Omental fat pad (tissue), 4 donors: ENCODE measurements at places on chromosomes 6 and 20.

DNA sequence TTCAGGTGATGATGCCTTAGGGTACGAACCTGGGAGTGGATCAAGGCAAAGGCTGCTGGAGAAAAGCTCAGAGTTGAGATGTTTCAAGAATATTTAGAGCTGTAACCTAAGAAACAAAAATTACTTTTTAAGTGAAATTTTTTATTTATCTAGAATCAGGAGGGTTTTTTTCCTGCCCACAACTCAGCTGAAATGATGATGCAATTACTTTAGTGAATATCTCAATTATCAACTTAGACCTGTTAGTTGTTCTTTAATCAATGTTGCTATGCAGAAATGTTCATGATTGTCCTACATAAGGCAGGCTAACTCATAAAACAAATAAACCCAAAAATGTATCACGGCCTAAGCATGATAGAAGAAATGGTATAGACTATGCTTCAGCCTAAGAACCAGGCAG lies 50.3 kb downstream of the TPBG start:
- DNase-seq, result no peak

DNA sequence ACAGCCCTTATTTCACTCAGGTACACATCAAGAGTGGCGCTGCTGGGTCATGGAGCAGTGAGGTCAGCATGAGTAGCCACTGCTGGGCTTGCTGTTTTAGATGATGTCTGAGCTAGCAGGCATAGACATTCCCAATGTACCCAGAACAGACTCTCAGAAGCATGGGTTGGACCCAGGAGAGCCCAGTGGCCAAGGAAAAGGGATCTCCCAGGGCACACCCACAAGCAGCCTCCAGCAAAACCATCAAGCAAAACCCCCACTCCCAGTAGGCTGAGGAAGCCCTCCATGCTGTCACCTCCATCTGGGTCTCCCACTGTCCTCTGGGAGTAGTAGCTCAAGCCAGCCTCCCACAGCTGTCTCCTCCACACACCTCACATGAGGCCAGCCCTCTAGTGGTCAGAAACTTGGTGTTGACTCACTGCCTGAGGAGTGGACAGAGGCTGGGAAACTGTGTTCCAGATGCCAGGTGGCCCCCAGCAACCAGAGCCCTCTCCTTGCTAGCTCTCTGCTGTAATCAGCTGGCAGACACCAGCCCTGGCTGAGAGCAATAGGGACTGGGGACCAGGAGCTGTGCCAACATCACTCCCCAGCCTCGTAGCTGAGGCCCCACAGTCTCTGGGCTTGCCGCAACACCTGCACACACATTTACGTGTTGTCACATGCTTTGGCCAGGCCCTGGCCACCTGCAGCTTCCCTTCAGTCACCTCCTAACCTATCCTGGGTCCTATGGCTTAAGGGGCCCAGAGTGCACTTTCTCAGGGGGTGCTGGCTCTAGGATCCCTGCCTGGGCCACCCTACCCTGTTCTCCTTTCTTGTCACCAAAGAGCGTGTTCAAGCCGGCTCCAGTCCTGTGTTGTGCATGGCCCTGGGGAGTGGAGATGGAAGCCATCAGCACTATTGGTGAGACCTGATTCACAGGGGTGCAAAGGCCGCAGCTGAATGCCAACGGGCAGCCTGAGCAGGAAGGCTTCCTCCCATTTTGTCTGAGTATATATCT lies 1.9 kb upstream of the AP5S1 start:
- no peak for DNase-seq

DNA sequence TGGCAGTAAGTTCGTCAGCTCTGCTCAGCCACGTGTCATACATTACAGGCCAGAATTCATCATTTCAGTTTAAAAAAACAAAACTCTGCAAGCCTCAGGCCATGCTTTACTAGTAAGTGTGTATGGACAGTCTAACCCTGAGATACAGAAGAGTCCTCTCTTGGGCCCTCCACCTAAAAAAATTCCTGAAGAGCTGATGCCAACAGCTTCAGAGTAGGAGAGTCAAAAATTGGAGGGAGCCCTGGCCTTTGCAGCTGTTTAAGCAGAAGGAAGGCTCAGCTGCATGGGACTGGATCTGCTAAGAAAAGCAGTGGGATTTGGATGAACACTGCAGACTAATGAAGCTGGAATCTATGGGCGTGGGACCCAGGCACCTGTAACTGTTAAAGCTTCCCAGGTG lies 47.2 kb upstream of the FAM8A1 start:
- DNase-seq, result no peak

DNA sequence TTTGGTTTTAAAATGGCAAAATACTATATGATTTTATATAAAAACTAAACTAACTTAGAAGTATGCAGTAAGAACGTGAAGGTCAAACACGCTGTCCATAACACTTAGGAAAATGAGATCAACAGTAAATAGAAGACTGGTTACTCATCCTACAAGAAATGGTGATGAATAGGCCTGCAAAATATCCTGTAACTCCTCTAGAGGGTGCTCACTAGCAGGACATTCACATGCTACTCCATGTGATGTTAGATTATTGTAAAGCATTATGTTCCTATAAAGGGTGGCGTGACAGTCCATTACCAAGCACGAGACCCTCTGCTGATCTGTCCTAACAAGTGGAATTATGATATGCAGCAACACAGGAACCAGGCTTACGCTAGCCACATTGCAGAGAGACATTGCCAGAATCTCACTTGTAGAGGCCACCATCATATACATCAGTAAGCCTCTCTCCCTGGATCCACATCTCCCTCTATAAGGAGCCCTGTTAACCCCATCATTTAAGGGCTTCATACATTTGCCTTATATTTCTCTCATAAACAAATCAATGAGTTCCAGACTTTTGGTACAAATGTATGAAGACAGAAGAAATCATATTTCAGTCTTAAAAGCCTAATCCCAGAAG lies 18.0 kb upstream of the DEFB129 start:
- no peak for DNase-seq

DNA sequence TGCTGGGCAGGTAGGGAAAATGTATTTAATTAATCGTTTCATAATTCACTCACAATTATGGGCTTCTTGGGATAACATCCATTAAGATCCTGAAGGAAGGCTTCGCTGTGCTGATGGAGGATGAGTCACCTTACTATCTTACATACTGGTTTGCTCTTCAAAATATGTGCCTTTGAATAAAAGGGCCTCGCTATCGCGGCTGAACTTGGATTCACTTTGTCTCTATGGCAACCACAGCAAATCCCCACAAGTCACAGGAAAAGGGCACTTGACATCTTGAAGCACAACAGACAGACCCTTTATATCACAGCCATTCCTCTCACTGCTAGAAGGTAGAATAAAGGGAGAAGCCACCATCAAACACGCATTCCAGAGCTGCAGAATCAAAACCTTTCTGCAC lies 141.3 kb upstream of the MYLIP start:
- DNase-seq, result no peak
